ENCODE measurements at places on chromosomes 1 and 21.

DNA sequence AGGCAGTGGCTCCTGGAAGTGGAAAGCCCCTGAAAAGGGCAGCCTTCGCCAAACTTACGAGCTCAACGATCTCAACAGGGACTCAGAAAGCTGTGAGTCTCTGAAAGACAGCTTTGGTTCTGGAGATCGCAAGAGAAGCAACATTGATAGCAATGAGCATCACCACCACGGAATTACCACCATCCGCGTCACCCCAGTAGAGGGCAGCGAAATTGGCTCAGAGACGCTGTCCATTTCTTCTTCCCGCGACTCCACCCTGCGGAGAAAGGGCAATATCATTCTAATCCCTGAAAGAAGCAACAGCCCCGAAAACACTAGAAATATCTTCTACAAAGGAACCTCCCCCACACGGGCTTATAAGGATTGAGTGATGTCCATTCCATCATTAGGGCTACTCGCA, 42.4 kb downstream of the PLPPR4 start:
- DNase-seq = no peak

DNA sequence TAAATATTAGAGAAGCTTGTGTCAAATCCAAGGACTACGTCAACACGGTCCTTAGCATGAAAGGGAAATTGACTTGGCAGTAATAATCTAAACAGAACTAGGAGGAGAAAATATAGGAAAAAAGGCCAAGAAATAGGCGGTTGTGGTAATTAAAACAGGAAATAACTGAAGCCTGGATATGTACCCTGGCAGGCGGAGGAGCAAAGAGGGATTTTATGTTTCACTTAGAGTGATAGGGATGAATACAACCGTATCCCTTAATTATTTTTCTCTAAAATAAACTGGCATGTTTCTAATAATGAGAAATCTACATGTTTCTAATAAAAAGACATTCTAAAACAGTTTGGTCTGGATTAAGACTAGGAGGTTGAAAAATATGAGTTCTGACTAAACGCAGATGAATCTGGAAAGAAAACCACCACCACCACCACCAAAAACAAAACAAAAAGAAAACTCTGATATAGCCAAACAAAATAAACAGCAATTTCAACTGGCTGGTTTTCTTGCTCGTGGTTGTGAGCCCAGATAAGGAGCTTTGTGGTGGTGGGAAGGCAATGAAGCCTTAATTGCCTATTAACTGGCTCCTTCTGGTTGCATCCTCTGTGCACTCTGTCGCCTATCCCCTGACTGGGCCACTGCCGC, 334.2 kb upstream of the SNX7 start:
- no peak for DNase-seq

- DNase-seq = no peak
Measured at GRCh38 chr1:31905093-31905509, 33.1 kb downstream of the PTP4A2 start.

DNA sequence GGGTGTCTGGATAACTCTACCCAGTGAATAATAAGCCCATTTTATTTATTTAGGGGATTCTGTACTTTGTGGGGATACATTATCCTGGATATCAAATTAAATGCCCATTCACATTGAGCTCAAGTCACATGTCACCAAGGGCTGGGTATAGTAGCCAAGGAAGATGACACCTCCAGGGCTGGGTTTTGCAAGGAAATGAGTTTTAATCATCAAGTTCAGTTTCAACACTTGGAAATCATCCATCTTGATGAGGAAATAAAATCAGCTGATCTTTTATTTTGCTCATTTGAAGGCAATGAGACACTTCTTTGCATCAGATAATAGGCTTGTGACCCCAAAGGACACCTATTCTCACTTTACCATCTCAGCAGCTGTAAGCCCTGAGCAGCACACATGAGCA, 80.0 kb upstream of the TNR start:
- no peak for DNase-seq

DNA sequence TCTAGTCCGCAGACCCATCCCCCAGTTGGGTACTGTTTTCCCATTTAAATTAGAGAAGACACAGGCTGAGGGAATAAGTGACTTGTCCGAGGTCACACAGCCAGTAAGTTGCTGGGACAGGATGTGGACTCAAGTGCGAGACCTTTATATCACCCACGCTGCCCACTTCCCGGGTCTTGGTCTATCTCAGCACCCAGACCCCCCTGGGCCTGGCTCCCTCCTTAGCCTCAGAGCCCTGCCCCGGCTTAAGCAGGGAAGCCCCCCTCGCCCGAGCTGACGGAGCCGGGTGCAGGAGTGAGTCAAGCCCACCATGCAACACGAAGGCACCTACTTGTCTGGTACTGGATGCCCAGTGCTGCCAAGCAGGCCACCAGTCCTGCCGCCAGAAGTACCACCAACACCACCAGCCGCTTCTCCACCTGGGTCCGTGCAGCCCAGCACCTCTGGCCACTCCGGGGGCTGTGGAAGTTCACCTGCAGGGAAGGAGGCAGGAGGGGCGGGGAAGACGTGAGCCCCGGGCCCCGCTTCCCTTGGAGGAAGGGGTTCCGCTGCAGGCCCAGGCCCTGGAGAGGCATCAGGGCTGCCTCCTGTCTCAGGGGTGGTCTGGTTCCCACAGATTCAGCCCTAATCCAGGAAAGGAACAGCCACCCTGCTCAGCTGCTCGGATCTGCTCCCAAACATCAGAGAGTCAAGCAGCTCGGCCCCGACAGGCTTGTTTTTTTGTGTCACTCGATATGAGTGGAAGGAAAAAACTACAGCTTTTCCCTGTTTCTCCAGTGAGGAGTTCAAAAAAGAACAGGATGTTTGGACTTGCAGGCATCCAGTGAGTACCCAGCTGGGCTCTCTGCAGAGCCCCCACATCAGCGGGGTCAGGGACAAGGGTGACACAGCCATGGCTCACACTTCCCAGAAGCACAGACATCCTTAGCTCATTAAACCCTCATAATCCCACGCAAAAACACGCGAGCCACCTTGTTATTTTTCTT, 11.1 kb downstream of the ECE1 start:
- no peak for DNase-seq

DNA sequence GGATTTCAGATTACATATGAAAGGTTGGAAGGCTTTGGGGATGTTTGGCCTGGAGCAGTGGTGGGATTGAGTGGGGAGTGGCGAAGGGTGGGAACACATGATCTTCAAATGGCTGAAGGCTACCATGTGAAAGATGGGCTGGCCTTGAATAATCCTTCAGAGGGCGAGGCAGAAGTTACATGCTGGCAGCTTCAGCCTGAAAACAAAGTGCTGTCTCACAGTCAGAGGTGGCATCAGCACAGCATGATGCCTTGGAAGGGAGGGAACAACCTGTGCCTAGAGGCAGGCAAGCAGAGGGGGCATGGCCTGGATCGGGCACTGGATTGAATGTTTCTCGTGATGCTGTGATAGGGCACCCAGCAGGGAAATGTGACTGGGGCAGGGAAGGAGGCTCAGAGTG, 130.8 kb downstream of the BEND5 start:
- no peak for DNase-seq

GRCh38 chr1:8170059-8170835, 144.1 kb upstream of the ERRFI1 start:
- no peak for DNase-seq

- no peak for DNase-seq
Measured at GRCh38 chr21:18370301-18370700, 33.3 kb downstream of the TMPRSS15 start.

DNA sequence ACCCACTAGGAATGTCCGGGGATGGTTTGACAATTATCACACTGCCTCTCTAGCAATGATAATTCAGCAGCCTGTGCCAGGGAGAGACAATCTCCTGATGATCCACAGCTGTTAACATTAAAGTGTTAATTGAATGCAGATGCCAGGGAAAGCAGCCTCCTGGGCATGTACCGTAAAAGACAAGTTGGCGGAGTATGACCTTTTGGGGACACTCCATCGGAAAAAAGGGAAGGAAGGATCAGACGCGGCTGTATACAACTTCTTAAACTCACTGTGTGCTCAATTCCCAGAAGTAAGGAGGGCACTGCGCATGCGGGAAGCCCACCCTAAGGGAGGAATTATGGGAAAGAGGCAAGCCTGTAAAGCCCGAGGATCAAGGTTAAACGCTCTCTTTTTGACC, 62.6 kb downstream of the MAP3K7CL start:
- peak; percentile 38 for DNase-seq

GRCh38 chr1:209927466-209927865, 10.6 kb upstream of the SYT14 start:
- DNase-seq = no peak

GRCh38 chr1:192697771-192698170, 61.8 kb downstream of the RGS13 start:
- DNase-seq = no peak

DNA sequence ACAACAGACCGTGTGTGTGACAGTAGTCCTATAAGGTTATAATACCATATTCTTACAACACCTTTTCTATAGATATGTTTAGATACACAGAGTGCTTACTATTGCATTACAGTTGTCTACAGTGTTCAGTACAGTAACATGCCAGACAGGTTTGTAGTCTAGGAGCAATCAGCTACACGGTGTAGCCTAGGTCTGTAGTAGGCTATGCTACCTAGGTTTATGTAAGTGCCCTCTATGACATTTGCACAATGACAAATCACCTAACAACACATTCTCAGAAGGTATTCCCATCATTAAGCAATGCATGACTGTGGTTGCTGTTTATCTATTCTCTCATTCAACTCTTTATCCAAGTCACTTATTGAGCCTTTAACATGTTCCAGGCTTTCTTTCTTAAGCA, 1.8 kb upstream of the WLS start:
- DNase-seq = no peak

- no peak for DNase-seq
Measured at GRCh38 chr1:33516428-33516827, 44.0 kb downstream of the ZSCAN20 start.

- DNase-seq = no peak
Measured at GRCh38 chr1:21233490-21233889, 56.8 kb downstream of the ECE1 start.

GRCh38 chr1:54750596-54750995, 13.7 kb downstream of the PARS2 start:
- DNase-seq = no peak

DNA sequence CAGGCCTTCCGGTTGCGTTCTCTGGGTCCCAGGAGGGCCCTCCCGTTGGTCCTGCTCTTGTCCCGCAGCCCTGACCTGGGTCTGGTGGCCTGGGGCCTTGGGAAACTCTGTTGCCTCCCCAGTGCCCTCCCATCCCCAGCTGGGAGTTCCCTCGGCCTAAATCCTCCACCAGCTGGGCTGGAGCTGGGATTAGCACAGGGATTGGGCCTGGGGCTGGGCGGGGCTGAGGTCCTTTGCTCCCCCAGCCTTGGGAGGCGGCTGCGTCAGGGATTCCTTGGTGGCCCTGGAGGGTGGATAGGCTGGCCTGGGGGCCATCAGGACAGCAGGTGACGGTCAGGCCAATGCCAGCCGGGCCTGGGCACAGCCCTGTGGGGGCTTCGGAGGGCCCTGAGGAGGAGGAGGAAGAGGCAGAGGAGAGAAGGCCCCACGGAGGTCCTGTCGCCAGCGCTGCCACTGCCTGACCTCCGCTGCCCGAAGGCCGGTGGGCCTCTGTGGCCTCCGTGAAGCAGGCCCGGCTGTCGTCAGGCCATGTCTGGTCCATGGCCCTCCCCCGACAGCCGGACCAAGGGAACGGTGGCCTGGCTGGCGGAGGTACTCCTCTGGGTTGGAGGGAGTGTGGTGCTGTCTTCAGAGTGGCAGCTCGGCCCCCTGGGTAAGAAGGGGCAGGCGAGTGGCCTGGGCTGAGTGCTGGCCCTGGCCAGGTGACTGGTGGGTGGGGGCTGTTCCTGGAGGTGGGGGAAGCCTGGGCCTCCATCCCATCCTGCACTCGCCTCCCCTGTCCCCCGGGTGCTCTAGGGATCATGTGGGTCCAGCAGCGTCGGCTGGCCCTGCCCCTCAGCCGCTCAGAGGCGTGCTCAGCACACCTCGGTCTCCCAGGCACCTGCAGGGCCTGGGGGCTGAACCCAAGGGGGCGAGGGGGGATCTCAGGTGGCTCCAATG, at the start of gene PLCH2:
Gene PLCH2 (plus strand): TSS at position 229 of the 939 bp plus-strand sequence. CDS start 300 bp downstream, at position 529.
- DNase-seq = no peak

Data from femur (tissue), 1 donor.